ENCODE measurements at places on chromosomes 5 and 9. TPM values are rescaled to one million over a fixed set of nuclear protein-coding genes. Genes with fewer than 3 reads are reported as not detected.

TLR4 gene
- 2.6 TPM for total RNA-seq

IRGM gene
- 0.29 TPM for total RNA-seq

- DNase-seq = no peak
Measured at GRCh38 chr9:14989811-14990210, 79.6 kb upstream of the FREM1 start.

THBS4 gene
- total RNA-seq = 0.37 TPM

GRCh38 chr9:93369686-93370085 lies 81.8 kb upstream of the FAM120A start:
- DNase-seq = no peak

- DNase-seq = no peak
Measured at GRCh38 chr5:76804266-76804665, 14.6 kb upstream of the F2RL1 start.

EGFL7 gene
- 5.6 TPM for total RNA-seq

- no peak for DNase-seq
Measured at GRCh38 chr5:110094548-110094947, 404.8 kb downstream of the MAN2A1 start.

GRCh38 chr9:8428389-8428788 lies 628.8 kb upstream of the DMAC1 start:
- no peak for DNase-seq

DNA sequence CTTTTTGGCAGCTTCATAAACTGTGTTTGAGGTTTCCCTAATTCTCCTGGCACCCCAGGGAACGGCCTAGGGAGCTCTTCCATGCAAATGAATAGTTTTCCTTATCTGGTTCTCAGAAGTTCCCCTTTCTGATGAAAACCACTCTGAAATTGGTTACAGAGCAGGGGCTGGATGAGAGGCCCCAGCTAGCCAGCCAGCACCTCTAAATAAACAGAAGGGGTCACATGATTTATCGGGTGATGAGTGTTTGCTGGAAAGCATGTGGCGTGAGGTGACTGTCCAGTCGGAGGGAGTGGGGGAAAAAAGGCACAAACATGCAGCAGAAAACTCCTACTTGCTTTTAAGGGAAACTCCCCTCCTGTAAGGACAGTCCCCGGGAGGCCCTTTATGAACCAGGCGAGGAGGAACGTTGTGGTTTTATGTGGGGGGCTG lies 261.2 kb upstream of the ANKRD55 start:
- DNase-seq = no peak

DNA sequence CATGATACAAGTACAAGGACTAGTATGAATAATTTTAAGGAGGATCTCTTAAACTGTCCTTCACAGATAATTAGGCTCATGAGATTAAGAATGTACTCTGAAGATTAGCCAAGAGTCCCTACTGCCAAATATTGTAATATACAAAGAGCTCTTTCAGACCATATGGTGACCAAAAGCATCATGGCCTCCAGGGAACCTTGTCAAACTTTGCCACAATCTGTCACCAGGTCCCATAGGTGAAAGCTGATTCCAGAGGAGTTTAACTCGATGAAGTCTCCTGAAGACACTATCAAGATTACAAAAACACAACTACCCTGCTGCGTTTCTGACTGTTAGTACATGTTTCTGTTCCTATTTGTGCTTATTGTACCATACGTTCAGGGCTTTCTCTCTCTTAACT lies 395.4 kb upstream of the ITGA1 start:
- DNase-seq = no peak

DNA sequence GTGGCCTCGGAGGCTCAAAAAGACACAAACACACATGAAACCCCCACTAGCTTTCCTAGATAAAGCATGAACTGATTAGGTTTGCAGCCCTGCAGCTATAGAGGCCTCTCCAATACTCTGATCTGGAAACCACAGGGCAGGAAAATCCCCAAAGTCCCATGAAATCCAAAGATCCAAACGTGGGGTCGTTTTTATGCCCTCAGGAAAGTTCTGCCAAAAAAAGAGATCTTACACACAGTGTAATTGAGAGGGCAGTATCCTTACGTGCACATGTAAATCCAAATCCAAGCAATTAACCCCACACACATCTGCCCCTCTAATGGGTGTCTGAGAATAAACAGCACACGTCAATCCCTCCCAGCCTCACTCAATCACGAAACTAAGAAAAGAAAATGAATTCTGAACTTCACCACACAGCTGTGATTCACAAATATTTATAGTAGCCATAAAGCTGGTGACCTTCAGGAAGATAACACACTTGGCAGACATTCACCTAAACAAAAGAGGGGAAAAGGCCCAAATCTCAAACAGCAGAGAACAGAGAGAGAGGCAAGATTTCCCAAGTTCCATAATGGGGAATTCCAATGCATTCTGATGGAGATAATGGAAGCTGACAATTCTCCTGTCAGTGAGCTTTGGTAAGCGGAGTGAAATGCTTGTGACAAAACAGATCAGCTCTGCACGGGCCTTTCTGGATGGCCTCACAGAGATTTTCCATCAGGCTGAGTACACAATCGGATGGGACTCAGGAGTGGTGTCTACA lies 114.2 kb downstream of the SEMA5A start:
- DNase-seq = peak; percentile 29

RGS7BP gene
- total RNA-seq = not detected

- peak; percentile 33 for DNase-seq
Measured at GRCh38 chr9:136808806-136809158, 1.0 kb downstream of the RABL6 start.

ADGRD2 gene
- not detected for total RNA-seq

GRAMD2B gene
- total RNA-seq = 118 TPM

- no peak for DNase-seq
Measured at GRCh38 chr5:173786286-173787187, 101.6 kb upstream of the CPEB4 start.

- DNase-seq = peak; percentile 40
Measured at GRCh38 chr5:52783226-52783959, 4.3 kb upstream of the ITGA1 start.

GRCh38 chr5:132283423-132284043 lies 10.7 kb upstream of the SLC22A4 start:
- DNase-seq = peak; percentile 54

- DNase-seq = no peak
Measured at GRCh38 chr9:75461183-75461582, 372.9 kb downstream of the OSTF1 start.

- no peak for DNase-seq
Measured at GRCh38 chr5:81164936-81165335, 68.2 kb upstream of the CKMT2 start.

ADAMTS19 gene
- not detected for total RNA-seq

DNA sequence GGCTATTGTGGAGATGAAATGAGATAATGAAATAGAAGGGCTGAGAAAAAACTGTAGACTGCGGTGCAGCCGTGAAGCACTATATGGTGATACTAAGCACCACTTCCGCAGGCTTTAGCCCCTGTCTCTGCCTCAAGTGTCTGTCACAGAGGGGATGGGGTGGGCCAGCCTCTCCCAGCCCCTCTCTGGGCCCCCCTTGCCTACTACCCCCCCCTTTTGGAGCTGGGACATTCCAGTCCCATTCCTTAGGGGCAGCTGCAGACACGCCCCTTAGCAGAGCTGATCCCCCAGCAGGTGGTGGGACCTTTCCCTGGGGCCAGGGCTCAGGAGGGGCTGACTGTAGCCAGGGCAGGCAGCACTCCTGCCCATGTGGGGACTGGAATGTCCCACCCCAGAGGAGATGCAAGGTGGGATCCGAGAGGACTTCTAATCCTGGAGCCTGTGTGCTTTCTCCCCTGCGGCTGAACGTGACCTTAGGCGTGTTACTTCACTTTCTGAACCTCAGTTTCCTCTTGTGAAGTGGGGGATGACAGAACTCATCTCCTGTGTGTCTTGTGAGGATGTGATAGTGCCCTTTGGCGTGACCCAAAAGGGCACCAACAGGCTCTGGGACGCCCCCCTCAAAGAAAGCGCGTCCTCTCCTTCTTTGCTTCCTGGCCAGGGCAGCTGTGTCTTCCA lies 1.9 kb downstream of the N4BP3 start:
- no peak for DNase-seq

DNA sequence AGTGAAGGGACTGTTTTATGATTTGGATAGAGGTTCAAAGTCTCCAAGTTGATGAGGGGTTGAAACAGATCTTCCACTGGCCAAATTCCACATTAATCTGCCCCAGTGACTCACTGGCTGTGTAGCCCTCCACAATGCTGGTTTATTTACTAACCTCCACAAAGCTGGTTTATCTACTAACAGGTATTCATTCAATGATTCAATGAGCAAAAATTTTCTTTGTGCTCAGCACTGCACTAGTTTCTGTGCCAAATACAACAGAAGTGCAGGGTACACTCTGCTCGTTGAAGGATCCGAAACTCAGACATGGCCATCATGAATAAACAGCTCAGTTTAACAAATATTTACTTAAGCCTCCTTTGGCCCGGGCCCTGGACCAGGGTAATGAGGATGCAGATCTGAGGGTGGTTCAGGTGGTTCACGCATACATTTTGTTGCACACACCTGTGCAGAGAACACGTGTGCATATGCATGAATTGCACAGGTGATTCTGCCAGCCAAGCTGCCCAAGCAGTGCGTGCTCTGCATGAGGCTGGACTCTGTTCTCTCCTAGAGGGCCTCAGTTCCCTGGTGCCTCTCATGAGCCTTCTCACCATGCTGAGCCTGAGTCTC lies 71.0 kb downstream of the SH3PXD2B start:
- DNase-seq = no peak

DNA sequence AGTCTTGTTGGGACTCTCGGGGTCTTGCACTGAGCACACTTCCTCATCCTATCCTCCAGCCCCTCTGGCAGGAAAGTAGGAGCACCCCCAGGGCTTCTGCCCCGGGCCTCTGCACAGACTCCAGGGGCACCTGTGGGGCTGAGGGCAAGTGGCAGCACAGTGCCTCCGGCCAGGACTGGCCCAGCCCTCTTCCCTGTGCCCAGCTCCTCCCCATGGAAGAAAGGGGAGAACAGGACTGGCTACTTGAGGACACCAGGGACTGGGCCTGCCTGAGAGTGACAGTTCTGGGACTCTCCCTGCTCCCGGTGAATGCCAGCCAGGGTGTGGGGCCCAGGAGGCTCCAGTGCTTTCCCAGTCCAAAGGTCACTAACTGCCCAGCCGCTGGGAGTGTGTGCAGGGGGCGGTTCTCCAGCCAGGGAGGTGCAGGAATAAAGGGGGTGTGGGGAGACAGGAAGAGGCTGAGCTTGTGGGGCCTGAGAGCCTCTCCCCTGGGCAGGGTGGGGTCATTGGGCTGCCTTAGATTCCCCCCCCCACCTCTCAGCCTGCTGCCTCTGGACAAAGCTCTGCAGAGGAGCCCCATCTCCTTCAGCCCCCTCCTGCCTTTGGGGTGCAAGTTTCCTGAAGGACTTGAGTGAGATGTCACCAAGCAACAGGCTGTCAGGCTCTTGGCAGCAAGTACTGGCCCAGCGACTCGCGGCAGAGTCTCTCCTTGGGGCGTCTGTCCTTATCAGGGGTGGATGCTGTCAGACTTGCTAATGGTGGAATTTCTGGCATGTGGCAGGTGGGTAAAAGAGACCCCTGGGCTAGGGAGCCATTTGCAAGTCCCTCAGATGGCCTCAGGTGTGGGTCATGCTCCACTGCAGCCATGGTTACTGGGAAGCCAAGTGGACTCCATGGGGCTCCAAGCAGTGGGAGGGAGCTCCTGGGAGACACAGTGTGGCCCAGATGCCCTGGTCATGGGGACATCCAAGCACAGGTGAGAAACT lies 19.1 kb upstream of the JADE2 start:
- peak; percentile 19 for DNase-seq

DNA sequence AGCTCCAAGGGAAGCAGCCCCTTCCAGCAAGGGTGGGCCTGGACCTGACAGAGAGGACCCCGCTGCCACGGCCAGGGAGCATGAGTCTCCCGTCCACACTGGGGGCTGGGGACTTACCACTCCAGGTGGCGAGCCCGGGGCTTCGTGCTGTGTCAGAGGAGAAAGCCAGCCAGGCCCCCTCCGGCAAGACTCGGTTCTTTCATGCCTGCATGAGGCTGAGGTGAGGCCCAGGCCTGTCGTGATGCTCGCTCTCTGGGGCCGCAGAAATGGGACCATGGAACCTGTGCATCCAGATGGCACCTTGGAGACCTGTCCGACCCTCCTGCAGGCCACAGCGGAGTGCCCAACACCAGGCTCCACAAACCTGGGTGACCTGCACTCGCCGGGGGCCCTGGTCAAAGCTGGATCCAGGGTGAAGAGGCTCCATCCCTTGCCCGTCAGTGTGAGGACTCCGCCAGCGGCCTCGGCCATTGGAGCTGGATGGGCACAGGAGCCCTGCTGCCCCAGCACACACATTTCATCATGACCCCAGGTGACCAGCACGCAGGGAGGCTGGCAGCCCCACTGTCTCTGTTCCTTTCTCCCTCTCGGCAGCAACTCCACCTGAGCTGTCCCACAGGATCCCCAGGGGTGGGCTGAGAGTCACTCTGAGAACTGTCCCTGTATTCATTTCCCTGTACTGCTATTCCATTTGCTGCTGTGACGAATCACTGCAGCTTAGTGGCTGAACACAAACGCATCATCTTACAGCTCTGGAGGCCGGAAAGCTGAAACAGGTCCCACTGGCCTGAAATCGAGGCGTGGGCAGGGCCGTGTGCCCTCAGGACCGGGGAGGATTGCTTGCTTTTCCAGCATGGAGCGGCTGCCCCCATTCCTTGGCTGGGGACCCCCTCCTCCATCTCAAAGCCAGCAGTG lies 24.4 kb downstream of the SLC6A18 start:
- no peak for DNase-seq

DNA sequence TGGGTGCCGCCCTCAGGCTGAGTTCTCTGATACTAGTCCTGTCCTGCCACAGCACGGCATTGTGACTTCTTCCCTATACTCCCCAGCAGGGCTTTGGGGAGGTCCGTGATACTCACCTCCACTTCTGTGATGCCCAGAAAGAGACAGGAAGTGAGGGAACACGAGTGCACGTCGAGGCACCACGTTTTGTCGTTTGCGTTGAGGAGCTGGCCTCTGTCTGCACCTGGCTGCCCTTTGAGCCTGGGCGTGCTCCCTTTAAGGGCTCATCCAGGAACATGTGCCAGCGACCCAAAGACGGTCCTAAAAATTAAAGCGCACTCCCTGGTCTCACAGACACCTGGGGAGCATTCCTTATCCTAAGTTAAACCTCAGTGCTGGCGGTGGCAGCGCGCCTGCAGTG lies 8.7 kb upstream of the IRX4 start:
- no peak for DNase-seq

- no peak for DNase-seq
Measured at GRCh38 chr9:130487500-130487899, 42.7 kb downstream of the ASS1 start.

DNA sequence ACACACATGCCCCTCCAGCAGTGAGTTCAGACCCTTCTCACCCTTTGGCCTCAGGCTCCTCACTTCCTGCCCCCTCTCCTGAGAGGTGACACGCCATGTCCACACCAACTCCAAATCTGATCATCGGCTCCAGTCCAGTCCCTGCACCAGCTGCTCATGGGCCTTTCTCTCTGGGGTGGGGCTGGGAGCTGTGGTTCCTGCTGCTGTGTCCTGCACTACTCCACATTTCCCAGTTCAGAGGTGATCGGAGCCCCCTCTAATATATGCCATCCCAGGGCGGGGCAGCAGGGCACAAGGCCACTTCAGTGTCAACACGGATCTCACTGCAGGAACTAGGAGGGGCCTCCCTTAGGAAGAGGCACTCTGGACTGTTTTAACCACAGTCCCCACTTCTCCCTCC lies 91.5 kb downstream of the ADAMTS2 start:
- no peak for DNase-seq

WDR38 gene
- total RNA-seq = not detected

GOLGA2 gene
- total RNA-seq = 171 TPM

NDUFS4 gene
- 113 TPM for total RNA-seq
